Vagina (tissue), 2 donors: ENCODE measurements at places on chromosomes 5 and 9. TPM values are rescaled to one million over a fixed set of nuclear protein-coding genes. Genes with fewer than 3 reads are reported as not detected.
A peak's percentile ranks its signal among the peaks of the same experiment; 100 is the strongest.

The ANKRD31 gene
- total RNA-seq, result 1.2 TPM

The NRARP gene
- 29.5 TPM for total RNA-seq

The MORN5 gene
- not detected for total RNA-seq

DNA sequence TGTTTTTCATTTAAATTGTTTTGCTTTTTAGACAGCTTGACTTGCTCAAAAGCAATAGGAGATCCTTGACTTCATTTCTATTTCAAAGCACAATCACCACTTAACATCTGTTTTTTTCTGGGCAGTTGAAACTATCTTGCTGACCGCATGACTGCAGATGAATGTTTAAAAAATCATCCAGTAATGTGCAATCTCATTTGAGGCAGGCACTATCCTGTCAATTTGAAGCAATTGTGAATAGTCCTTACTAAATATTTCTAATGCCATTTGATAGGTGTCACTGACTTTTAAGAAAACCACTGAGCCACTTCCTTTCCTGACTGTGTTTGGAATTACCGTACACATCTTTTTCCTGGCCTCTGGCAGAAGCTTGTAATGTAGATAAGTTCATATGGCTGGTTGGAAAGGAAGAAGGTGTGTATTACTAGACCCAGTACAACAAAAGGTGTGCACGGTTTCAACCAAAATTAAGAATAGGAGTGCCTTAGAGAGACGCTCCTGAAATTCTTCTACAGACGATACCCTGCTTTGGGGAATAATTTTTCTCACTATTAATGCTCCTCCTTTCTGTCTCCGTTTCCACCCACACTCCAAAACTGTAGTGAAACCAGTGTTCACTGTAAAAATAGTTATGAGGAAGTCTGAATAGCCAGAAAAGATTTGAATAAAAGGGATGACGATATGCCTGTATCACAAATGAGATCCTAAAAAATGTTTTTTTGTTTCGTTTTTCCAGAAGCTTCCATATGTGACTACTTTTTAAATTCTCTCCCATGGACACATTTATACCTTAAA is 136.7 kb upstream of the MOCS2 start:
- H3K36me3 ChIP-seq, result no peaks in the 10 kb centered on the region
- H3K4me1 ChIP-seq, result no peaks in the 10 kb centered on the region
- no peak overlapping the region for H3K4me3 ChIP-seq
- H3K27me3 ChIP-seq, result no peaks in the 10 kb centered on the region
- no peak overlapping the region for H3K27ac ChIP-seq

DNA sequence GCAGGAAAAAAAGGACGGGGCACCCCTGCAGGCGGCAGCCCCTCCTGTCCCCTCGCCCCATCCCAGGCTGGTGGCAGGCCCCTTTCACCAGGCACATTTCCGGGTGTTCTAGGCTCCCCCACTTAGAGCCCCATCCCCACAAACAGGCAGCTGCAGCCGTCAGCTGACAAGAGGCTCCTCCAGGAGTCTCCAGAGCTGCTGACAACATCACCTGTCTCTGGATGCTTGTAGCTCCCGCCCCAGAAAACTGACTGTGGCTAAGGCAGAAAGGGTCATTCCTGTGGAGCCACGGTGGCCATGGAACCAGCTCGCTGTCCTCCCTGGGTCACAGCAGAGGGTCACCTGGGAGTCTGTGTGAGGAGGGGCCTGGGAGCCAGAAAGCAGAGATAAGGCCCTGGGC is 50.9 kb downstream of the HMCN2 start:
- H3K4me3 ChIP-seq, result no peak overlapping the region
- H3K27ac ChIP-seq, result peak overlapping the region; percentile 82
- DNase-seq, result no peak
- H3K4me1 ChIP-seq, result peaks cover 13% of the 10 kb centered on the region
- no peaks in the 10 kb centered on the region for H3K27me3 ChIP-seq

DNA sequence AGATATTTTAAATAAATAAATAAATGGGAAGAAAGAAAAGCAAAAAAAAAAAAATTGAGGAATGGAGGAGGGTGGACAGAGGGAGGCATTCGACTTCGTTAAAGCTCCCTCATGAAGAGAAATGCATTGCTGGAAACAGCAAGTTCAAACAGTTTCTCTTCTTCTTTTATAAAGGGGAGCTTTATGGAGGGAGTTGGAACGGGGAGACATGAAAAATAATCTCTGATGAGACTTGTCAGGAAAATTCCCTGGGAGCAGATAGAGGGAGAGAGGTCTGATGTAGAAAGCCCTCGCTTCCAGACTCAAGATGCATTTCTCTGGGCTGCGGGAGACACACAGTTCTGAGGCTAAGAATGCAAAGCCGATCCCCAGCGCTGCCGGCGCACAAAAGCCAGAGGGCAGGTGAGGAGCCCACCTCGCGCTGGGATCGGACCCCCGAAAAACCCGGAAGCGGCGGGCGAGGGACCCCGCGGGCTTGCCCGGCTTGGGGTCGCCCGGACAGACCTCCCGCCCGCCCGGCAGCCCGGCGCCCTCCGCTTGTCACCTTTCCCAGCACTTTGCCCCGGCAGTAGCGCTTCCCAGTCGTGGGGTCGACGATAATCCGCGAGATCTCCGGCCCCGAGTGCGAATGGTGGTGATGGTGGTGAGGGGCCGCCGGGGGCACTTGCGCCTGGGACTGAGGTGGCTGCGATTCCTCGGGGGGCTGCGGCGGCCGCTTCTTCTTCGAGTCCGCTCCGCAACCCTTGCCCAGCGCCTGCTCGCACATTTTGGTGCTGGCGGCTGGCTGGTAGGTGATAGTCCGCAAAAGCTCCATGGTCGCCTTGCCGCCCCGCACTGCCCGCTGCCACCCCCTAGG is 512 bp downstream of the PLK2 start:
- no peak for DNase-seq
- no peaks in the 10 kb centered on the region for H3K27me3 ChIP-seq
- H3K4me1 ChIP-seq, result peaks cover 32% of the 10 kb centered on the region
- peak overlapping the region; percentile 81 for H3K4me3 ChIP-seq
- peak overlapping the region; percentile 94 for H3K27ac ChIP-seq

- no peak overlapping the region for H3K4me3 ChIP-seq
- H3K27me3 ChIP-seq, result no peaks in the 10 kb centered on the region
- H3K36me3 ChIP-seq, result no peaks in the 10 kb centered on the region
- no peak overlapping the region for H3K27ac ChIP-seq
- peaks cover under 1% of the 10 kb centered on the region for H3K4me1 ChIP-seq
These were observed 26.3 kb upstream of the FANCC start for GRCh38 chr9:95343725-95344287.

DNA sequence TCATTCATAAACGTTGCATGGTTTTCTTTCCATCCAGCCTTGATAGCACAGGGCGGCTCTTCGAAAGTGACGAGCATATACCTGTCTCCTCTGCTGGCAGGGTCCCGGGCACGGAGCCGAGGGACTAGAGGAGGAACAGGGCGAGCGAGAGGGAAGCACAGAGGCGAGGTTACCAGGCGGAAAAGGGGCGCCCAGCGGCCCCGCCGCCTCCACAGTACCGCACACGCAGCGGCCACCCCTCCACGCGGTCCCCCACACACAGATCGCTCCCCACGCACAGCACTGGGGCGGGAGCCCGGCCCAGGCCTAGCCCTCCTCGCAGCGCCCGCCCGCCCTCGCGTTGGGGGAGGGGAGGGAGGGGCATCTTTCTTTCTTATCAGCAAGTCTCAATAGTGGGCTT is 296.6 kb upstream of the DAB2 start:
- DNase-seq, result no peak
- no peaks in the 10 kb centered on the region for H3K36me3 ChIP-seq
- H3K4me3 ChIP-seq, result no peak overlapping the region
- no peaks in the 10 kb centered on the region for H3K4me1 ChIP-seq

- no peak for DNase-seq
- H3K4me1 ChIP-seq, result no peaks in the 10 kb centered on the region
- H3K4me3 ChIP-seq, result no peak overlapping the region
- no peak overlapping the region for H3K27ac ChIP-seq
- H3K36me3 ChIP-seq, result no peaks in the 10 kb centered on the region
These were observed 869.4 kb upstream of the NUDT12 start for GRCh38 chr5:104431981-104432380.
